Astrocyte of the cerebellum (primary cell): ENCODE measurements at places on chromosomes 1 and 21.

DNA sequence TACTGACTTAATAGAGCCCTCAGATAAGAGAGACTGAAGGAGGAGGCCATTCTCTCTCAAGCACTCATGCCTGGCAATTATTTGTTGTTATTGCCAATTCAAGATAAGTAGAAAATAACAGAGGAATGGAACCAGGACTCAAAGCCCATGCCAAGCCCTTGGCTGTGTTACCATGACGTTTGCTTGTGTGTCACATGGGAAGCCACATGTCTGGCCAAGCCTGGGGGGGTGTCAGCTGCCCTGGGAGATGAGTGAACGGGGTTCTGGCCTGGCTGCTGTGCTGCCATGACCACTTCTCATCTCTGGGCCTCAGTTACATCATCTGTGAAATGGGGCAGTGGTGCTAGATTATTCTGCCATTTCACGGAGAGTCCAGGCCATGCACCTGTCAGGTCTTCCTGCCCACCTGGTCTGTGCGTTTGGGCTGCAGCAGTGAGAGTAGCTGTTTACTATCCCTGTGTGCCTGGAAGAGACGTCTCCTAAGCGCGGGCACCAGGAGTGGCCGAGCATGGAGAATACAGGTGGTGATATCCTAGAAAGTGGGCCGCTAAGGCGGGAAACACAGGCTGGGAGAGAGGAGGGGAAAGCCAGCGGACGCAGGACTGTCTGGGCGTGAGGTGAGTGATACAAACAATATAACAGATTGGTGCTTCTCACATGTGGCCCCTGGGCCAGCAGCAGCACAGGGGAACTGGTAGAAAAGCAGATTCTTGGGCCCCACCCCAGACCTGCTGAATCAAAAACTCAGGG, 67.8 kb downstream of the MAN1C1 start:
- DNase-seq, result no peak

DNA sequence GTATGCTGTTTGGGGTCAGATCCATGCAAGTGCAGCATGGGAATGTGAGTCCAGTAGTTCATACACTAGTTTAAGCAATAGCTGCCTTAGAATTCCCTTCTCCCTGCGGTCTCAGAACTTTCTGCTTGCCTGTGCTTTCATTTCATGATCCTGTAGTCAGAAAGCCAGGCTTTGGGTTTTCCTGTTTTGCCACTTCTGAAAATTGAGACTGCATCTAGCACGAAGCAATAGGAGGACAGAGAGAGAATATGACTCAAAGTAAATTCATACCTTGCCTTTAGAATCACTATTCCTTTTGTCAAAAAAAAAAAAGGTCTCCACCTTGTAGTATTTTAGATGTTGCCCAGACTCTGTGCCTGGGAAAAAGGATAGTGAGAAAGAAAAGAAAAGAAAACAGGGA, 161.2 kb upstream of the SNX7 start:
- no peak for DNase-seq

DNA sequence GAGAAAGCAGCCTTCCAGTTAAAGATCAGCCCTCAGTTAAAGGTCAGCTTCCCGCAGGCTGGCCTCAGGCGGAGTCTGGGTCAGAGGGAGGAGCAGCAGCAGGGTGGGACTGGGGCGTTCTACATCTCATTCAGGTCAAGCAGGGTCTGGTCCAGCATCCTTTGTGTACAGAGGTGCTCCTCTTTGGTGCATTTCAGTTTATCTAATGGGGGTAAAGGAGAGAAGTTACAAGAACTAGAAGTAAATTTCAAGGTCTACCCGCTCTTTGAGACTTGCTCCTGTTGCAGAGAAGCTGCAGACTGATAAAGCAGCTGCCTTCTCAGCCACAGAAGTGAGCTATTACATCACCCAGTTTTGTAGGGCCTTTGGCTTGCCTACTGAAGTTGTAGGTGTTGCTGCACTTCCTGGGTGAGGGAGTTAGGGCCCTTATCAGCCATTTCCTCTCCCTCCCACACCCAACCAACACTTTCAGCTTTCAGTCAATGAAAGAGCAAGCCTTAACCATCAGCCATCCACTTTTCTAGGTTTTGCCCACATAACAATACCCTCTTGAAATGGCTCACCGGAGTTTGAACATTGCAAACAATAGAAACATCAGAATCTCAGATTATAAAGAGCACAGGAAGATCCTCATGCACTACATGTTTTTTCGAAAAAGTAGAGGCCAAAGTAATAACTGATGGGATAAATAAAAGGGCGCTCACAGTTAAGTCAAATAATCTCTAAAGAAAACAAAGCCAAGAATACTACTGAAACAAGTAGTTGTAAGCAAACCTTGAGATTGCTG, 2.8 kb upstream of the NUP210L start:
- DNase-seq, result no peak

GRCh38 chr1:236007781-236008180, 57.1 kb downstream of the NID1 start:
- DNase-seq, result no peak

DNA sequence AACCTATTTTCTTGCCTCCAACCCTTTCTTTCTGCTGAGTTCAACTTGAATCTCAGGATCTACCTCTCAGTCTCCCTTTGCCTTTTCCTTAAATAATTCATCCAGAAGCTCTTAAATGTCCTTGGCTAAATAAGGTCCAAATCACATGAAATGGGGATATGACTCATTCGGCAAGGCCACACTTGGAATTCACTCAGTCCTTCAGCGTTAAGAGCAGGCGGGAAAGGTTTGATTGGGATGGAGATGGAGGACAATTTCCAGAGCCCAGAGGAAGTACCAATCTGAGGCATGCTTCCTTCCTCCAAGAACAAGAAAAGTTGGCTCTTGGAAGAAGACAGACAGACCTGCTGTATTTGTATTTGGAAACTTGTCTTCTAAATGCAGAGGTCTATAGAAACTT, 128.5 kb downstream of the PROX1 start:
- DNase-seq, result no peak

DNA sequence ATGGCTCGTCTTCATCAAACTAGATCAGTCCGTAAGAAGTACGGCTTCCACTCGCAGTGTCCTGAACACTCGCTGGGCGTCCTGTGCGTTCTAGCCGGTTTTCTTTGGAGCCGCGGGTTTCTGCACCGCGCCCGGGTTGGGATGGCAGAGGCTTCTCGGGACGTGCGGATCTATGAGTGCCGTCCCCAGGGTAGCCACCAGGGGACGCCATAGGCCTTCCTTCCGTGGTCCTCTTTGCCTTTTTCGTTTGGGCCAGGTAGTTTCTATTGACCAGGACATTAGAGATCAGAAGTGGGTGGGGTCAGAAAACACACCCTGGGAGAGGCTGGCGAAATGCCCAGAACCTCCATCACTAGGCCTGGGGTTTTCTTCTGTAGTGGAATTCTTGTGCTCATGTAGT, 273.8 kb downstream of the FAM72C start:
- DNase-seq, result no peak

DNA sequence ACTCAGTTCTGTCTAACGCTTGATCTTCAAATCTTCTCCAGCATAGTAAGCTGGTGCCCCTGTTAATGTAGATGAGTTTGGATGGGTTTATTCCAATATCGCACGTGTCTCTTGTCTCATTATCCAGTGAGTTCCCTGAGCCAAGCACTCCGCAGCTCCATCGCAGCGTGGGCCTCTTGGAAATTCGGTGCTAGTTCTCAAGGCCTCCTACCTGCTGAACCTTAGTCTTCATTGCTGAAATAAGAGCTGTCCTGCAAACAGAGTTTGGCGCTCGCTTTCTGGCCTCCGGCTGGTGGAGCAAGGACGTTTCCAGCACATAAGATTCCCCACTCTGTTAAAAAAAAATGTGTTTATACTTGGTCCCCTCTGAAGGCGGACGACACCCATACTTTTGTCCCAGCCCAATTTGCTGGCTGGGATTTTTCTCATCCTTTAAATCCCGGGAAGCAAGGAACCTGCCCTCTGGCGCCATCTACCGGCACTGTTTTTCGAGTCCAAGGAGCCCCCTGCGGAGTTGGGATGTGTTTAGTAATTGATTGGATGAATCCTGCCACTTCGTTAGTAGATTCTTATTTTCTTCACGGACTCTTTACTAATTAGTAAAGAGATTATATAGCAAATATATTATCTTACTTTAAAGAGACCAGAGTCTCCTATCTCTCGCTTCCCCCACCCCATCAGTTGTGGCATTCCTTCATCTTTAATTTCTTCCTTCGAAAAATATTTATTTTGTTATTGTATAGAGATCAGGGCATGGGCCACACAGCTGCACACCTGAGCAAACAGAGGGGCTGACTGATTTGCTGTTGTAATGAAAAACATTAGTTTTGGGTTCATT, 14.7 kb downstream of the JUN start:
- no peak for DNase-seq

- DNase-seq, result no peak
These were observed 12.1 kb downstream of the USP24 start for GRCh38 chr1:55203064-55203463.

DNA sequence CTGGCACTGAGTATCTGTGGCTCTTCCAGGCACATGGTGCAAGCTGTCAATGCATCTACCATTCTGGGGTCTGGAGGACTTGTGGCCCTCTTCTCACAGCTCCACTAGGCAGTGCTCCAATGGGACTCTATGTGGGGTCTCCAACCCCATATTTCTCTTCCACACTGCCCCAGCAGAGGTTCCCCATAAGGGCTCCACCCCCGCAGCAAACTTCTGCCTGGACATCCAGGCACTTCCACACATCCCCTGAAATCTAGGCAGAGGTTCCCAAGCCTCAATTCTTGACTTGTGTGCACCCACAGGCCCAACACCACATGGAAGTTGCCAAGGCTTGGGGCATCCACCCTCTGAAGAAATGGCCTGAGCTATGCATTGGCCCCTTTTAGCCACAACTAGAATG, 18.8 kb downstream of the ODF2L start:
- no peak for DNase-seq

- no peak for DNase-seq
These were observed 864 bp upstream of the BTG2 start for GRCh38 chr1:203304391-203304918.

DNA sequence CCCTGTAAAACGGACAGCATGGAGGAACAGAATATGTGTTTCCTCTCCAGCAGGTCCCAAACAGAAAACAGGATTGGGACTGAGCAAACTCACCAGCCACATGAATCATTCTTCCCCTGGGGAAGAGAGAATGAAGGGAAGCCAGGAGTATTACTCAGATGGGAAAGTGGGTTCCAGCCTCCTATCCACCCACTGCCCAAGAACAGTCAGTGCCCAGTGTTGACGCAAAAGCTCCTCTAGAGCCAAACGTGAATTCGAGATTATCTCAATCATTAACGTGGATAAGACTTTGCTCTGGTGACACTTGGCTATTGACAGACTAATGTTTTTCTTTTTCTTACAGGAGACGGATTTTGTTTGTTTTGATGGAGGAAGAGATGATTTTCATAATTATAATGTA, 9.3 kb downstream of the MIA3 start:
- DNase-seq, result no peak

GRCh38 chr21:34593954-34594531, 20.9 kb downstream of the RCAN1 start:
- no peak for DNase-seq

GRCh38 chr1:10755970-10756521, 40.4 kb downstream of the CASZ1 start:
- DNase-seq, result no peak

- no peak for DNase-seq
These were observed 155.9 kb downstream of the PEX14 start for GRCh38 chr1:10630661-10631120.

DNA sequence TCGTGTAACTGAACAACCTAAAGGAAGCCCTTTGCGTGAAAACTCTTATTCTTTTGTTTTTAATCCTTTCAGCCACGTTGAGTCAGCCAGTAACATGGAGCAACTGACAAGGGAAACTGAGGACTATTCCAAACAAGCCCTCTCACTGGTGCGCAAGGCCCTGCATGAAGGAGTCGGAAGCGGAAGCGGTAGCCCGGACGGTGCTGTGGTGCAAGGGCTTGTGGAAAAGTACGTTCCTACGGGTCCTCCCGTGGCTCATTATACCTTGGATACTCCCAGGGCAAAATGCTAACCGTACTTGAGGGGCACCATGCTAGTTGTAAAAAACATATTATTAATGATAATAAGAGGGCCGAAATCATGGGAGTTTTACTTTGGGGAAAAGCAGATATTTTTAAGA, 49.4 kb downstream of the LAMC2 start:
- no peak for DNase-seq

DNA sequence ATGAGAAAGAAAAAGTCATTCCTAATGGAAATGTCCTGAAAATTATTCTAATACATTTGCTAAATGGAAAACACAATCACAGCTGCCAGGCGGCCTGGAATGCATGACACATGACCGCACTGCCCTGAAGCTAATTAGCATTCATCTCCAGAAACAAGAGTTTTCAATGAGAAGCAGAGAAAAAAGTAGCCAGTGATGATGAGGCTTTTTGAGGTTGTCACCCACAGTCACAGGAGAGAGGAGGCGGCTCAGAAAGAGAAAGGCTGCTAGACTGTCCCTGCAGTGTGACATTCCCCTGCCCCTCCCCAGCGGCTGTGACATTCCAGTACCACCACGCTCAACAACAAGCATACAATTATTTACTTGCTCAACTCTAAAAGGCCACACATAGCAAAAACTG, 122.9 kb upstream of the KRTAP19-8 start:
- DNase-seq, result peak; percentile 56

- no peak for DNase-seq
These were observed 86.1 kb downstream of the OBSCN start for GRCh38 chr1:228293816-228294500.

GRCh38 chr1:88658419-88658818, 25.7 kb upstream of the PKN2 start:
- DNase-seq, result no peak

DNA sequence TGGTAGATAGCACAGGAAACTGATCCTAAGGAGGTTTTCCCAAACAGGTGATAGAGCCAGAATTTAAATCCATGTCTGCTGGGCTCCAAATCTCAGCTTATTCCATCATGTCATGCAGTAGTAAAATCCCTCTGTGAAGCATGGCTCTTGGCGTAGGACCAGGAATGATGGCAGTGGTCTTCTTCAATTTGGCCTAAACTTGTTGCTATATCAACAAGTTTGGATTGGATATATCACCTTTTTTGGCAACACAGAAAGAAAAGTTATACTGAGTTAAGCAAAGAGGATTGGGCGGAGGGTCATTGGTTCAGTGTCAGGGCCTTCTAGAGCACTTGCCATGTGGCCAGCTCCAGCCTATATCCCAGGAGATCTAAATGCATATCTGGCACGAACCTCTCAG, 52.2 kb downstream of the FGGY start:
- DNase-seq, result no peak
